ENCODE measurements at places on chromosomes 16 and 17.

- peak; percentile 64 for DNase-seq
- no peak overlapping the region for H3K4me3 ChIP-seq
- H3K36me3 ChIP-seq: no peaks in the 10 kb centered on the region
- H3K27ac ChIP-seq: peak overlapping the region; percentile 44
- H3K27me3 ChIP-seq: no peaks in the 10 kb centered on the region
Observed at GRCh38 chr16:49701789-49702494, 154.0 kb downstream of the ZNF423 start.

- DNase-seq: no peak
- H3K4me3 ChIP-seq: no peak overlapping the region
- H3K4me1 ChIP-seq: no peaks in the 10 kb centered on the region
- no peaks in the 10 kb centered on the region for H3K36me3 ChIP-seq
- H3K27me3 ChIP-seq: no peaks in the 10 kb centered on the region
Observed at GRCh38 chr16:11089504-11090124, 145.2 kb downstream of the CLEC16A start.

DNA sequence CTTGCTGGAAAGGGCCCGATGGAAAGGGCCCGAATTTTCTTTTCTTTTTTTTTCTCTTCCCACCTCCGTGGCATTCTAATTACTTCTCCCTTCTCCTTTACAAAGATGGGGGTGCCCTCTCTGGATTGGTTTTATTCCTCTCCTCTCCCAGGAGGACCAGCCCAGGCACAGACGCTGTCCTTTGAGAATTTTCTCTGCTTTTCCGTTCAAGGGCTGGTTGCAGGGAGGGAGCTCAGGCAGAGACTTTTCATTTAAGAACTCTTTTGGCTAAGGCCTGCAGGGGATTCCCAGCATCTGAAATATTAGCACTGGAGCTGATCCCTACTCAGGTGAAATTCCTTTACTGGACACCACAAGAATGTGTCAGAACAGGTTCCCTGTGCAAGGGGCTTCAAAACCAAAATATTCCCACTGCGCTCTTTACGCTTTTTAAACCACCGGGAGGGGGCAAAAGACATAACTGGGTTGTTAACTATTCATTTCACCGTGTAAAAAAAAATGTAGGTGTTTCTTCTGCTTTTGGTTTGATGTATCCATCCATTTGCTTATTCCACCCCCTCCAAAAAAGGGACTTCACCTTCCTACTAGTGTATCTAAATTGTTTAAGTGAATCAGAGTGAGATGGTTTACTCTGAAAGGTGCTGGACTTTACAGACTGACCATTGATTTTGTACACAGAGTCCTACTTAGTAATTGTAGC is 1.4 kb downstream of the NFAT5 start:
- H3K27me3 ChIP-seq: no peaks in the 10 kb centered on the region
- no peaks in the 10 kb centered on the region for H3K36me3 ChIP-seq
- peak overlapping the region; percentile 99 for H3K27ac ChIP-seq
- DNase-seq: peak; percentile 31

GRCh38 chr17:75848523-75849278 is 4.5 kb upstream of the UNC13D start:
- H3K27me3 ChIP-seq: no peaks in the 10 kb centered on the region
- H3K4me1 ChIP-seq: peaks cover 50% of the 10 kb centered on the region
- peak overlapping the region; percentile 67 for H3K27ac ChIP-seq
- peak; percentile 91 for DNase-seq

GRCh38 chr17:885971-886571 is 93.5 kb downstream of the NXN start:
- no peaks in the 10 kb centered on the region for H3K36me3 ChIP-seq
- peaks cover 17% of the 10 kb centered on the region for H3K4me1 ChIP-seq
- H3K4me3 ChIP-seq: no peak overlapping the region
- H3K27me3 ChIP-seq: no peaks in the 10 kb centered on the region
- H3K27ac ChIP-seq: no peak overlapping the region
- DNase-seq: peak; percentile 47

DNA sequence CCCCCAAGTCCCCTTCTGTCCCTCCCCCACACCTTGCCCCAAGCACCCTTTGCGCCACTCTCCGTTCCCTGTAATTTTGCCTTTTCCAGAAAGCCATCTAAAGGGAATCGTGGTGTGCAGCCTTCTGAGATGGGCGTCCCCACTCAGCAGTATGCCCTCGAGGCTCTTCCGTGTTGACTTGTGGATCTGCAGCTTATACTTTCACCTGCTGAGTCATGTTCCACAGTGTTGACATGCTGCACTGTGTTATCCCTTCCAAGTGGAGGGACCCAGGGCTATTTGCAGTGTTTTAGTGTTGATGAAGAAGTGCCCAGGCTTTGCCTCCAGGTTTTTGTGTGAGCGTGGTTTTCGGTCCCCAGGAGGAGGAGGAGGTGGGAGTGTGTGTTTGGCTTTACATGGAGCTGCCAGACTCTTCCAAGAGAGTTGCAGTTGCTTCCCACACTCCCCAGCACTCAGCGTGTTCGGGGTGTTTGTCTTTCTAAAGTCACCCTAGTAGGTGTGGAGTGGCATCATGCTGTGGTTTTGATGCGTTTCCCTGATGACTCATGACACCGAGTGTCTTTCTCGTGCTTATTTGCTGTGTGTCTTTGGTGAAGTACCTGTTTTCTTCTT is 32.1 kb upstream of the JPT2 start:
- H3K27ac ChIP-seq: no peak overlapping the region
- DNase-seq: no peak
- H3K36me3 ChIP-seq: no peaks in the 10 kb centered on the region
- H3K4me3 ChIP-seq: no peak overlapping the region
- no peaks in the 10 kb centered on the region for H3K27me3 ChIP-seq
- no peaks in the 10 kb centered on the region for H3K4me1 ChIP-seq

DNA sequence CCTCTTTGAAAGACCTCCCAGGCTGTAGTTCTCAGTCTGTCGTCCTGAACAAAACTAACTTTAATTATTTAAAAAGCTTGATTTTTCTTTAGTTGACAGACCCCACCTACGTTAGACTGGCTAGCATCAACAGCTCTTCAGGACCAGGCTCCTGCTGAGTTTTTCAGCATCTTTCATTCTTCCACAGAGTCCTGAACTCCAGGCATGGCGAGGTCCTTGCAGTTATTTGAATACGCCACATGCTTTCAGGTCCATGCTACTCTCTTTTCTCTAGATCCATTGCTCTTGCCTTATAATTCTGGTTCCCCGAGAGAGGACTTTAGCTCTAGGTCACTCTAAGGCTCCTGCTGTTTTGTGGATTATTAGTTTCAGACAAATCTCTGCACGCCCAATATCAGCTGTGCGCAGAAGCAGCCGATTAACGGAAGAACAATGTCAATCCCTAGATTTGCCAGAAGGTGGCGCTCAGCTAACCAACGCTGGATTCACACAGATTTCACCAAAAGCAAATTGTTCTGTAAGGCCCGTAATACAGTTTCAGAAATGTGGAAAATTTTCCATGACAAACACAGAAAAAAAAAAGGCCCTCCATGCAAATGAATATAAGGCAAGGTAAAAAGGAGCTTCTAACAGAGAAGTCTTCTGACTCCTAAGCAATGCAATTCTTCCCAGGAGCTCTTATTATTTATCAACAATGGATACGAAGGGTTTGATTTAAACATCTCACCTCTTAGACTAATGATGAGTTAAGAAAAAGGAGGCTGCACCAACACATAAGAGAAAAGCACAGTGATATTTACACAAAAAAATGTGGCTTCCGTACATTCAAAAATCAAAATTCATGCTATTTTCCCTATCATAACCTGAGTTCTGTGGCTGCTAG is 33.5 kb upstream of the BCO1 start:
- DNase-seq: peak; percentile 29
- H3K27ac ChIP-seq: no peak overlapping the region
- H3K4me1 ChIP-seq: no peaks in the 10 kb centered on the region

GRCh38 chr16:65044873-65045272 is 77.0 kb downstream of the CDH11 start:
- H3K36me3 ChIP-seq: no peaks in the 10 kb centered on the region
- peak; percentile 20 for DNase-seq
- no peak overlapping the region for H3K4me3 ChIP-seq
- H3K4me1 ChIP-seq: peaks cover 5% of the 10 kb centered on the region
- H3K27ac ChIP-seq: no peak overlapping the region

GRCh38 chr16:84048871-84049270 is 6.3 kb upstream of the SLC38A8 start:
- no peaks in the 10 kb centered on the region for H3K36me3 ChIP-seq
- DNase-seq: no peak

GRCh38 chr17:4009186-4009785 is 45.0 kb upstream of the ATP2A3 start:
- H3K27me3 ChIP-seq: no peaks in the 10 kb centered on the region
- no peak overlapping the region for H3K4me3 ChIP-seq
- no peak overlapping the region for H3K27ac ChIP-seq
- no peak for DNase-seq
- H3K4me1 ChIP-seq: no peaks in the 10 kb centered on the region

- peak; percentile 78 for DNase-seq
- no peaks in the 10 kb centered on the region for H3K27me3 ChIP-seq
- no peak within 1 kb of the TSS for H3K27ac ChIP-seq
- peak within 1 kb of the TSS; percentile 47 for H3K4me3 ChIP-seq
- no peaks in the 10 kb centered on the region for H3K36me3 ChIP-seq
- H3K4me1 ChIP-seq: peaks cover 7% of the 10 kb centered on the region
Observed at GRCh38 chr17:4498461-4499397, at the start of gene SPNS2. Gene SPNS2 (plus strand): TSS chr17:4498881. CDS start chr17:4499048, 167 bp downstream.

GRCh38 chr17:27268394-27269085 is 25.4 kb upstream of the WSB1 start:
- DNase-seq: no peak
- H3K4me1 ChIP-seq: no peaks in the 10 kb centered on the region
- H3K36me3 ChIP-seq: no peaks in the 10 kb centered on the region
- H3K27me3 ChIP-seq: no peaks in the 10 kb centered on the region

DNA sequence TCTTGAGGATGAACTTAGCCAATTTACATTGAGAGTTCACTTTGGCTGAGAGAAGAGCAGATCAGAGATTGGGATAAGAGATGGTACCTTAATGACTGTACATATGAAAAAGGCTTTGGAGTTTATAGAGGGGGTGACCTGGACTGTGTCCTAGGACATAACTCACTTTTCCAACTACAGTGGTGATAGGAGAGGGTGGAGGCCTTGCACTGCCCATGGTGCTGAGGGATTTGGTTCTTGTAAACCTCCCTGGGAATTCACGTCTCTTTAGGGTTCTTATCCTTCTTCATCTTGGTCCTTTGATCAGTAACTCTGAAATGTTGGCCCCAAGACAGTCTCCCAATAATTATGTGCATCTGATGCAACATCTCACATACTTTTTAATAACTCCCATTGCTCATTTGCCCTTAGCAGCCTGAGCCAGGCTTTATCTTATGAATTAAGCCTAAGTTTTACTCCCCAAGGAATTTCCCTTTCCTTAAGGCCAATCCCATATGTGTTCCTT is at the start of gene OR4D1:
Gene OR4D1, plus strand, starts transcription at position 455 of the 505 bp plus-strand sequence. CDS start 6,770 bp downstream, outside the sequence.
- no peak within 1 kb of the TSS for H3K27ac ChIP-seq
- no peaks in the 10 kb centered on the region for H3K4me1 ChIP-seq
- H3K27me3 ChIP-seq: no peaks in the 10 kb centered on the region
- no peak within 1 kb of the TSS for H3K4me3 ChIP-seq

DNA sequence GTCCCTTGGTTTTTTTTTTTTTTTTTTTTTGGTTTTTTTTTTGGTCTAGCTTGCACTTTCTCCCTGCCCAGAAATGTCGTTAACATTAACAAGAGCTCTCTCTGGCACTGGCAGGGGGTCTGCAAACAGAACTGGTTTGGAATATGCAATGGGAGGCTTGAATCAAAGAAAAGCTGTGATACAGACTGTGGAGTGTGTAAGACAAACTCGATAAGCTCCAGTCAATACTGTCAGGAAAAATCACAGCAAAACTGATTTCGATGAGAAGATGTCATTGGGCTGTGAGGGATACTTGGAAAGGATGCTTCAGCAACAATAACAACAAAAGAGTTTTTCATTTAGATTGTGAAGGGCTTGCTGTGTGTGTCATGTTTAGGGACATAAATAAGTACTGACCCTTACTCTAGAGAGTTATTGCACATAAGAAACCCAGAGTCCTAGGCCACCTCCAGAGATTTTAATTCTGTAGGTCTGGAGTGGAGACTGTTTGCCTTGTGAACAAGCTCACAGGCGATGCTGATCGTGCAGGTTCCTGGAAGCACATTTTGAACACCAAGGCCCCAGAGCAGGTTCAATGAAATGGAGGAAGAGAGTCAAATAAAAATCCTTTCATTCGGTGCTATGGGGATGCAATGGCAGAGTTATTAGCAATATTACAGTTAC is 470.7 kb upstream of the RBFOX1 start:
- DNase-seq: no peak
- H3K27ac ChIP-seq: no peak overlapping the region
- no peaks in the 10 kb centered on the region for H3K27me3 ChIP-seq
- H3K4me3 ChIP-seq: no peak overlapping the region
- no peaks in the 10 kb centered on the region for H3K36me3 ChIP-seq

DNA sequence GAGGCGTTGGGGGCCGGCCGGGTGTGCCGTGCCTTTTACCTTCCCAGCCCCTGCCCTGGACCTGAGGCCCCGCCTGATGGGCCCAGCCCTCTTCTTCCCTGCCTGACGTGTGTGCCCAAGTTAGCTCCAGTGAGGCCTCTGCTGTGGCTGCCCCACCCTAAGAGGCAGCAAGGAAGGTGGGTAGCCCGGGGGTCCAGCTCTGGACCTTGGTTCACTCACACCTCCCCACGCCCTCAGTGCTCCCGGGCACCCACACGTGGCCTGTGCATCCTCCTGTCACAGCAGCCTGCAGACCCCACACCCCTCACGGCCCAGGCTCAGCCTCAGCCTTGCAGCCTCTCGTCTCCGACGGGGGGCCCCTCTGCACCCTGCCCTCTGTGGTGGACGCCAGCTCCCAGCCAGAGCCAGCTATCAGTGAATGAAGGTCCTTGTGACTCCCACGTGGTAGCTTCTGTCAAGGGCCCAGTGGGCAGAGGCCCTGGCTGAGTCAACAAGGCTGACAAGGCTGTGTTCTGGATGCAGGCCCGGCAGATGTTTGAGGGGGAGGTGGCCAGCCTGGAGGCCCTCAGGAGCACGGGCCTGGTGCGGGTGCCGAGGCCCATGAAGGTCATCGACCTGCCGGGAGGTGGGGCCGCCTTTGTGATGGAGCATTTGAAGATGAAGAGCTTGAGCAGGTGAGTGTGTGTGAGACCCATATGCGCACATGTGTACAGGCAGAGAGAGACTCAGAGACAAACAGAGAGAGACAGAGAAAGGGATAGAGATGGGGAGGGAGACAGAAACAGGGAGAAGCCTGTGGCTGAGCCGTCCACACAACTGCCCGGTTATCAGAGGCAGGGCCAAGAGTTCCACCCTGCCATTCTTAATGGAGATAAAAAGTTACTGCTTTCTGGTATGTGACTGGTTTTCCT is 2.8 kb downstream of the FN3K start:
- no peaks in the 10 kb centered on the region for H3K36me3 ChIP-seq
- H3K4me1 ChIP-seq: peaks cover 16% of the 10 kb centered on the region
- peak overlapping the region; percentile 8 for H3K27ac ChIP-seq
- DNase-seq: peak; percentile 92

- H3K4me1 ChIP-seq: peaks cover 2% of the 10 kb centered on the region
- no peaks in the 10 kb centered on the region for H3K36me3 ChIP-seq
- no peak overlapping the region for H3K27ac ChIP-seq
- no peak overlapping the region for H3K4me3 ChIP-seq
- DNase-seq: no peak
Observed at GRCh38 chr16:89498839-89499238, 8.5 kb upstream of the ANKRD11 start.

GRCh38 chr16:19846436-19846835 is 38.2 kb downstream of the GPRC5B start:
- H3K27me3 ChIP-seq: no peaks in the 10 kb centered on the region
- H3K36me3 ChIP-seq: no peaks in the 10 kb centered on the region
- H3K4me3 ChIP-seq: no peak overlapping the region
- DNase-seq: no peak

GRCh38 chr17:72829883-72830282 is 262.6 kb downstream of the SLC39A11 start:
- no peaks in the 10 kb centered on the region for H3K4me1 ChIP-seq
- no peak for DNase-seq
- H3K4me3 ChIP-seq: no peak overlapping the region
- H3K27me3 ChIP-seq: no peaks in the 10 kb centered on the region
- no peak overlapping the region for H3K27ac ChIP-seq
